Muscle of back (tissue), 13 donors: ENCODE measurements at places on chromosomes 13 and 19. TPM values are rescaled to one million over a fixed set of nuclear protein-coding genes. Genes with fewer than 3 reads are reported as not detected.
A peak's percentile ranks its signal among the peaks of the same experiment; 100 is the strongest.

IGFL1 gene
- not detected for polyA plus RNA-seq

- DNase-seq = no peak
These were observed 3.3 kb downstream of the DOT1L start for GRCh38 chr19:2166741-2167738.

- DNase-seq = no peak
These were observed 243.4 kb downstream of the ENOX1 start for GRCh38 chr13:43543331-43543730.

DNA sequence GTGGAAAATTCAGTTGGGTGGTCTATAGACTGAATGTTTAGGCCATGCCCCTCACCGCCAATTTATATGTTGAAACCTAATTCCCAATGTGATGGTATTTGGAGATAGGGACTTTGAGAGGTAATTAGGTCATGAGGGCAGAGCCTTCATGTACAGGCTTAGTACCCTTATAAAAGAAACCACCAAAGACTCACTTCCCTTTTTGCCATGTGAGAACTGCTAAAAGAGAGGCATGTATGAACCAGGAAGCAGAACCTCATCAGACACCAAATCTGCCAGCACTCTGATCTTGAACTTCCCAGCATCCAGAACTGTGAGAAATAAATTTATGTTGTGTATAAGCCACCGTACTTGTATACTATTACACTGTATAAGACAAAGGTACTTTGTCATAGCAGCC, 40.6 kb downstream of the UQCRFS1 start:
- DNase-seq = no peak

DNA sequence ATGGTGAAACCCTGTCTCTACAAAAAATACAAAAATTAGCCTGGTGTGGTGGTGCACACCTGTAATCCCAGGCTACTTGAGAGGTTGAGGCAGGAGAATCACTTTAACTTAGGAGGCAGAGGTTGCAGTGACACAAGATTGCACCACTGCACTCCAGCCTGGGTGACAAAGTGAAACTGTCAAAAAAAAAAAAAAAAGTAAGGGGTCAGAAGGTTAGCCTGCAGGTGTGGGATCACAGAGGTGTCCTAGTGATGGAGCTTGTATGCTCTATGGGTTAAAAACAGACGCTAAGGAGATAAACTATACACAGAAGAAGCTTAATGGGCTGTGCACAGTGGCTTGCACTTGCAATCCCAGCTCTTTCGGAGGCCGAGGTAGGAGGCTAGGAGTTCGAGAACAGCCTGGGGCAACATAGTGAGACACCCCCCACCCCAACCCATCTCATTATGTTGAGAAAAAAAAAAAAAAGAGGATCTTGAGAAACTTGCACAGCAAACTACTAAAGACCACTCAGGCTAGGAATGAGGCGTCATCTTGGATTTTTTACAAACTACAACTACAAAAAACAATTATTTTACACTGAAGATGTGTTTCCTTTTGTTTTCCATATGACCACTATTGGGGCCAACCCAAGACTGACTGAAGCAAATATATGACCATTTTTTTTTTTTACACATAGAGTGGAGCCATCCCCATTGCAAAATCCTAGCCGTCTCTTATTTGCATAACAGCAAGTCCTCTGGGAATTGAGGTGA, 7.9 kb downstream of the FOSB start:
- peak; percentile 73 for DNase-seq

- DNase-seq = no peak
These were observed 264.6 kb downstream of the NHLRC3 start for GRCh38 chr13:39302820-39303219.

DNA sequence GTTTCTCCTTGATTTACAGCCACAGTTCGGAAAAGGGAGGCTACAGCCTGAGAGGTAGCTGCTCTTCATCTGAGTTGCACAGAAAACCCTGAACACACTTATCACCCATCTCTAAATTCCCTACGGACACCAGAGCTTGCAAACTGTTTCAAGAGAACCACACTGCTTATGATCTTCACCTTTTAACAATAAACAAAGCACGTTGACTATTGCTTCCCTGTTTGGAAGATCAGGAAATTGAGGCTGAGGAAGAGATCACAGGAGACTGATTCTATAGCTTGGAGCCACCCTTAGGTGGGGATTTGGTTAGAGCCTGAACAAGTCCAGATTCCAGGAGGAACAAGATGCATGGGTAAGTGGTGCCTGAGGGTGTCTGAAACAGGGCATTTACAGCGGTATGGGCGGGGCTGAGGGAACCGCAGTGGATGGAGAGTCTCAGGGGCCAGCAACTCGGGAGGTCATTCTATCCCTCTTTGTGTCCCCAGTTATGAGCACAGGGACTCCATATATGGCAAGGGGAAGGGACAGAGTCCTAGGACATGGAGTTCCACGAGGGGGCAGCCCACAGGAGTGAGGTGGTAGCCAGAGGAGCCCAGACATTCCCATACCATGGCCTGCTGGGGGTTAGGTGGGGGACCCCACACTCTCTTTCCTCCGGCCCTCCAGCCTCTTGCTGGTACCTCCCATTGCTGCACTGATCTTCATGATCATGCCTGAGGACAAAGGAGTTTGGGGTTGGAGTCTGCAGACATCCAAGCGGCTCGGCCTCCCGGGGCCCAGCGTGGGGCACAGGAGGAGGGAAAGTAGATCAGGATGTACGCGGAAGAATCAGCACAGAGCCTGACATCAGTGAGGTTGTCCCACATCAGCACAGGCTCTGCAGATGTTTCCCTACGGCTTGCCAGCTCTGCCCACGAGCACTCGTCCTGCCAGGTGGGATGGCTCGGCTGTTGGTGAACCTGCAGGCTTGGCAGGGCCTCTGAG, 162.3 kb upstream of the ZNF536 start:
- DNase-seq = no peak

- DNase-seq = no peak
These were observed 4.0 kb downstream of the LGALS4 start for GRCh38 chr19:38808741-38809140.
